ENCODE measurements at places on chromosomes 2 and 18.
A peak's percentile ranks its signal among the peaks of the same experiment; 100 is the strongest.

DNA sequence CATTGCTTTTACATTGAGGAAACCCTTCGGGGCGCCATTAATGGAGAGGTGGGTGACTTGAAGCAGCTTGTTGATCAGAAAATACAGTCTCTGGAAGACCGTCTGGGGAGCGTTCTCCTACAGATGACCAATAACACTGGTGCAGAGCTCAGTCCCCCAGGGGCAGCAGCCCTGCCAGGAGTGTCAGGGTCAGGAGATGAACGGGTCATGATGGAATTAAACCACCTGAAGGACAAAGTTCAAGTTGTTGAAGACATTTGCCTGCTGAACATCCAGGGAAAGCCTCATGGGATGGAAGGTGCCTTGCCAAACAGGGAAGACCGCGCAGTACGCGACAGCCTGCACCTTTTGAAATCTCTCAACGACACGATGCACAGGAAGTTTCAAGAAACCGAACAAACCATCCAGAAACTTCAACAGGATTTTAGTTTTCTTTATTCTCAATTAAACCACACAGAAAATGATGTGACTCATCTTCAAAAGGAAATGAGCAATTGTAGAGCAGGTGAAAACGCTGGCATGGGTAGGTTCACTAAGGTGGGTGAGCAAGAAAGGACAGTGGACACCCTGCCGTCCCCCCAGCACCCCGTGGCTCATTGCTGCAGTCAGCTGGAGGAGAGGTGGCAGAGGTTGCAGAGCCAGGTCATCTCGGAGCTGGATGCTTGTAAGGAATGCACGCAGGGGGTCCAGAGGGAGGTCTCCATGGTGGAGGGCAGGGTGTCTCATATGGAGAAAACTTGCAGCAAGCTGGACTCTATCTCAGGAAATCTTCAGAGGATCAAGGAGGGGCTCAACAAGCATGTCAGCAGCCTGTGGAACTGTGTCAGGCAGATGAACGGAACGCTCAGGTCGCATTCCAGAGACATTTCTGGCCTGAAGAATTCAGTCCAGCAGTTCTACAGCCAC is 45.0 kb downstream of the EMILIN2 start:
- no peak for DNase-seq

- DNase-seq: no peak
These were observed 55.2 kb downstream of the LDLRAD4 start for GRCh38 chr18:13273800-13274199.

DNA sequence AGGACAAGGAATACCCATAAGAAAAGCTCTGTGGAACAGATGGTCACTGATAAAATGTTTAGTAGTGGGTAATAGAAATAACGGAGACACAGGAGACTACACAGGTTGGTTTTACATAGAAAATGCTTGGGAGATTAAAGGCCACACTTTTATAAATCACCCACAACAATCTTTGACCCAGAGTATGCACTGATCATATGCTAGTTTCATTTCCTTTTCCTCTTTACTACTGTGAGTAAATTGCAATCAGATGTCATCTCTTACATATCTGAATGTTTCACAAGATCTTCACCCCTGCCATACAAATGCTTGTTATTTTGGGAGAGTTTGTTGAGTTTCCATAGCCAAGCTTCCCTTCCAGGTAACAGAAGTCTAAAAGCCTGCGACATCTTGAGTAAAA is 978.4 kb upstream of the KLHL29 start:
- DNase-seq: no peak

DNA sequence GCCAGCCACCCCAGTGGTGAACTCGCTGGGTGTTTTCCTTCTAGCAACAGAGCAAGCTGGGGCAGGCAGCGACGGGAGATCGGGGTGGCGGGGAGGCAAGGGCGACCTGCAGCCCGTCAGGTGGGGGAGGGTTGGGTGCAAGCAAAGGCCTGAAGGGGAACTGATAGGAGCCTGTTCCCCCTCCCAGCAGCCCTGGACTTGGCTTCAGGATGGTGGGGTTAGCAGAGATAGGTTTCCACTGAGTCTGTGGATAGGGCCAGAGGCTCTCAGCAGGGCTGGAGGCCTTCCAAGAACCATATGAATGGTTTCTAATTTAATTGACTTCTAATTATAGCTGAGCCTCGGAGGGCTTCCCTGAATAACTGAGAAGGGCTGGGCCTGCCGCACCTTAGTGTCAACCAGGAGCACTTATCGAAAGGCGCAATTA is 55.3 kb downstream of the EDAR start:
- DNase-seq: no peak

DNA sequence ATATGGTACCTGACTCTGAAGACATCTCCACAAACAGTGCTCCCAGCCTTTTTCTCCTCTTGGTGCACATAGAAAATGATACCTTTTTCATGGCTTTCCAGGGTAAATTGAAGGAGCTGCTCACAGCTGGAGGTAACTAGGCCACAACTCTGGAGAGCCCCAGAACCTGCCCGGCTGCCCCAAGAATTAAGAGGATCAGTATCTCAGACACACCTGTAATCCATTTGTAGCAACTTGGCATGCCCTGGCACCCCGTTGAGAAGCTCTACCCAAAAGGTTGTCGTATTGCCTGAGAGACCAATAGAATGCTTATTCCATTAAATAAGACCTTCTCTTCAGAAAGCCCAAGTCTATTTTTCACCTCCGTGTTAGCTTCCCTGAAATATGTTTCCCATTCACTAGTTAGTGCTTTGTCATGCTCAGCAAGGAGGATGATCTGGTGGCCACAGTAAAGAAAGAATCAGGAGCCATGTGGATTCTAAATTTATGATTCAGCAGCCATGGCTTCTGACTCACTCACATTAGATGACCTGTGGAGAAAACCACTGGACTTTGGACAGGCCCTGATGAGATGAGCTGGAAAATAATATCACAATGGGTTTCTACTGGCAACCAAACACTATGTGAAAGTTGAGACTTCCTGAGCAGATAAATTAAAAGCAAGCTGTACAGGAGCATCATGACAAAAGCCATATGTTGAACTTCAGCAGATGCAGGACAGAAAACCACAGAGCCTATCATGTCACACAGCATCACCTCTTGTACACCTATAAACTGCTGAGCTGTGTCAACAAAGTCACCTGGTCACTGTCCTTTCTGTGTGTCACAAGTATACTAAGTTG is 253.3 kb upstream of the OSR1 start:
- no peak for DNase-seq

GRCh38 chr18:52244658-52245057 is 95.3 kb upstream of the DCC start:
- DNase-seq: no peak

GRCh38 chr2:27162151-27163121 is 13.6 kb downstream of the TCF23 start:
- no peak for DNase-seq

DNA sequence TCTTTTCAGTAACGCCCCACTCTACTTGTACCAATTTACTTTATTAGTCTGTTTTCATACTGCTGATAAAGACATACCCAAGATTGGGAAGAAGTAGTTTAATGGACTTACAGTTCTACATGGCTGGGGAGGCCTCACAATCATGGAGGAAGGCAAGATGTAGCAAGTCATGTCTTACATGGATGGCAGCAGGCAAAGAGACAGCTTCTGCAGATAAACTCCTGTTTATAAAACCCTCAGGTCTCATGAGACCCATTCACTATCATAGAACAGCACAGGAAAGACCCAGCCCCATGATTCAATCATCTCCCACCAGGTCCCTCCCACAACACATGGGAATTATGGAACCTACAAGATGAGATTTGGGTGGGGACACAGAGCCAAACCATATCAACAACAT is 38.8 kb upstream of the OSBPL6 start:
- no peak for DNase-seq

DNA sequence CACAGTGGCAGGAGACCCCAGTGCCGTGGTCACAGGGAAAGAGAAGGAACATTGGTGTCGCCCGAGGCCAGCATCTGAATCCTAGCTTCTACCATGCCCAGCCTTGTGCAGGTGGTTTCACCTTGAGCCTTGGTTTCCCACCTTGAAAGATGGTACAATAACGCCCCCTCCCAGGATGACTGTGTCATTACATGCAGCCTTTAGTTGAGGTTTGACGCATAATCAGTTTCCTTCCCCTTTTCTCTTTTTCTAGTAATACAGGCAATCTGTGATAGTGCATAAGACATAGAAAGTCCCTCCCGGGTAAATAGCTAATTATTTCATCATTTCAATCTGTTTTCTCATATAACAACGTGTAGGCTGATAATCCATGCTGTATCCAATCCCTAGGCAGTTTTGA is 29.8 kb upstream of the ZNF407 start:
- no peak for DNase-seq

- no peak for DNase-seq
These were observed 987.2 kb upstream of the CDH2 start for GRCh38 chr18:29164020-29164706.

- peak; percentile 14 for DNase-seq
These were observed 302.2 kb upstream of the DDX18 start for GRCh38 chr2:117512307-117512706.

DNA sequence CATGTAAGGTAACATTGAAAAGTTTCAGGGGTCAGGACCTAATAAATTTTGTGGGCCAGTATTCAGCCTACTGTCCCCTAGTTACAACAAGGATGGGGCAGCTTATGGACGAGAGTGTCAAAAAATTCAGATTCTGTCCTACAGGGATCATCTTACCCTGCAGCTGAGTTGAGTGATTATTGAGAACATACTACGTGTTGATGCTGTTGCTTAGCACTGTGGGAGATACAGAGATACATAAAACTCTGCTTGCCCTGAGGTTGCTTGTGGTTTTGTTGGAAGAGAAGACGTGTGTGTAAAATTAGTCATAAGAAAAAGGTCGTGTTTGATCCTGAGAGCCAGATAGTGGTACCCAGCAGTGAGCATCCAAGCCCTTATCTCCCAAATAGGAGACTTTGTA is 253.2 kb downstream of the NEDD4L start:
- DNase-seq: no peak

DNA sequence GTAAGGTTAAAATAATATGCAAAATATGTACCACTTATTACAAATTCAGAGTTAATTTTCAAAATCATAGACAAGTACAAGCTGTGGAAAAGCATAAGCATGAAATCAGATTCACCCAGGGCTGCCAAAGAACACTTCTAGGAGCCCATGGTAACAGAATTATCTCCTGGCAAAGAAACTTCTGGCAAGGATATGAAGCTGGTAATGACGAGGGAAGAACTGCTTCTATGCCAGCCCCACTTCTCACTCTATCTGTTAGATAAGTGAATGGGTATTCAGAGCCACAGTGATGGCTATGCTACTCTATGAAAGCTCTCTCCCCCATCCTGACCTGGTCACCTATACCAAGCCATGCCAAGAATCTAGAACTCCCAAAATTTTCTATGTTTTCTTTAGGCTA is 36.9 kb upstream of the PDE1A start:
- no peak for DNase-seq
